Mesothelial cell of epicardium (in vitro differentiated cells): ENCODE measurements at places on chromosomes 13 and 19.

- no peaks in the 10 kb centered on the region for H3K4me1 ChIP-seq
- DNase-seq = no peak
- no peaks in the 10 kb centered on the region for H3K36me3 ChIP-seq
- H3K27me3 ChIP-seq = peaks cover 10% of the 10 kb centered on the region
Measured at GRCh38 chr19:13530720-13531119, 24.4 kb upstream of the CACNA1A start.

DNA sequence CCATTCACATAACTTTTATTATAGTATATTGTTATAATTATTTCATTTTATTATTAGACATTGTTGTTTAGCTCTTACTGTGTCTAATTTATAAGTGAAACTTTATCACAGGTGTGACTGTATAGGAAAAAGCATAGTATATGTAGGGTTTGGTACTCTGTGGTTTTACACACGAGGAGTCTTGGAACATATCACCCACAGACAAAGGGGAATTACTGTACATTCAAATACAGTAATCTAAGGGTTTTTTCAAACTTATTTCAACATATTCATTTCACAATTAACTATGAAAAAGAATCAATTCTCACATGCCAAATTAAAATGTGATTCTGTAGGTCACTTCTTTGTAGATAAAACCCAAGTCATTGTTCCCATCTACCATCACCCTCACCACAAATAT, 46.0 kb downstream of the RBM26 start:
- H3K4me1 ChIP-seq = peaks cover 12% of the 10 kb centered on the region
- no peak for DNase-seq
- H3K4me3 ChIP-seq = no peak overlapping the region

GRCh38 chr13:113771709-113772331, 12.8 kb downstream of the TMEM255B start:
- H3K4me3 ChIP-seq = no peak overlapping the region
- H3K27ac ChIP-seq = no peak overlapping the region
- H3K27me3 ChIP-seq = peaks cover 12% of the 10 kb centered on the region

DNA sequence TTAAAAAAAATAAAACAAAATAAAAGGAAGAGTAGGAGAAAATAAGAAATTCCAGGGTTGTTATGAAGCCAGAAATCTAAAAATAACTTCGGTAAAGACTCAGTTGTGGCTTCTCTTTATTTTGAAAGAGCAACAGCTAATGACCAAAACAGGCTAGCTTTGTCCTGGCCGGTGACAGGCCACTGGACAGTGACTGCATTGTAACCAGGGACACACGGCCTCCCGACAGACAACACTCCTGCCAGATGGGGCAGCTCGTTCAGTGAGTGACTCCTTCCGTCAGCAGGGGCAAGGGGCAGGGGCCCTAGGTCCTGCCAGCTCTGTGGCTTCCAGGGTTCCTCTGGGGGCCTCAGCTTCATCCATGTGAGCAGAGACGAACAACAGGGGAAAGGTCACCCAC, 173.4 kb downstream of the KATNAL1 start:
- DNase-seq = no peak
- H3K4me1 ChIP-seq = peaks cover 4% of the 10 kb centered on the region
- H3K36me3 ChIP-seq = no peaks in the 10 kb centered on the region
- peak overlapping the region; percentile 47 for H3K27ac ChIP-seq
- no peak overlapping the region for H3K4me3 ChIP-seq
- H3K27me3 ChIP-seq = no peaks in the 10 kb centered on the region

- H3K36me3 ChIP-seq = no peaks in the 10 kb centered on the region
Measured at GRCh38 chr19:15218501-15218900, 13.7 kb downstream of the EPHX3 start.

GRCh38 chr19:46579361-46579879, 21.7 kb upstream of the CALM3 start:
- H3K4me1 ChIP-seq = peaks cover 3% of the 10 kb centered on the region
- no peak for DNase-seq
- H3K4me3 ChIP-seq = no peak overlapping the region
- peaks cover 8% of the 10 kb centered on the region for H3K27me3 ChIP-seq

DNA sequence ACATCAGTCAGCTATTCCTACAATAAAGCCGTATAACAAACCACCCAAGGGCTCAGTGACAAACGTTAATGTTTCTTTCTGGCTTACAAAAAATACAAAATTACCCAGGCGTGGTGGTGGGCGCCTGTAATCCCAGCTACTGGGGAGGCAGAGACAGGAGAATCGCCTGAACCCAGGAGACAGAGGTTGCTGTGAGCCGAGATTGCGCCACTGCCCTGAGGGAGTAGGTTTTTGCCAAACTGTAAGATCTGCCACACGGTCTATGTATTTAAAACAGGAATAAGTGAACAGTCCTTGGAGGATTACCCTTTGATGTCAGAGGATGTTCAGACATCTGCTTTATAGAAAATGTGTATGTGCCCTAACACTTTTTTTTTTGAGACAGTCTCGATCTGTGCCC, 105.8 kb downstream of the DPF1 start:
- peaks cover 6% of the 10 kb centered on the region for H3K4me1 ChIP-seq
- H3K27ac ChIP-seq = no peak overlapping the region
- no peak overlapping the region for H3K4me3 ChIP-seq
- H3K36me3 ChIP-seq = peaks cover 56% of the 10 kb centered on the region
- no peak for DNase-seq

GRCh38 chr13:104954210-104954609, 1581.3 kb downstream of the EFNB2 start:
- H3K4me1 ChIP-seq = peaks cover 11% of the 10 kb centered on the region
- no peaks in the 10 kb centered on the region for H3K36me3 ChIP-seq
- H3K27me3 ChIP-seq = no peaks in the 10 kb centered on the region

DNA sequence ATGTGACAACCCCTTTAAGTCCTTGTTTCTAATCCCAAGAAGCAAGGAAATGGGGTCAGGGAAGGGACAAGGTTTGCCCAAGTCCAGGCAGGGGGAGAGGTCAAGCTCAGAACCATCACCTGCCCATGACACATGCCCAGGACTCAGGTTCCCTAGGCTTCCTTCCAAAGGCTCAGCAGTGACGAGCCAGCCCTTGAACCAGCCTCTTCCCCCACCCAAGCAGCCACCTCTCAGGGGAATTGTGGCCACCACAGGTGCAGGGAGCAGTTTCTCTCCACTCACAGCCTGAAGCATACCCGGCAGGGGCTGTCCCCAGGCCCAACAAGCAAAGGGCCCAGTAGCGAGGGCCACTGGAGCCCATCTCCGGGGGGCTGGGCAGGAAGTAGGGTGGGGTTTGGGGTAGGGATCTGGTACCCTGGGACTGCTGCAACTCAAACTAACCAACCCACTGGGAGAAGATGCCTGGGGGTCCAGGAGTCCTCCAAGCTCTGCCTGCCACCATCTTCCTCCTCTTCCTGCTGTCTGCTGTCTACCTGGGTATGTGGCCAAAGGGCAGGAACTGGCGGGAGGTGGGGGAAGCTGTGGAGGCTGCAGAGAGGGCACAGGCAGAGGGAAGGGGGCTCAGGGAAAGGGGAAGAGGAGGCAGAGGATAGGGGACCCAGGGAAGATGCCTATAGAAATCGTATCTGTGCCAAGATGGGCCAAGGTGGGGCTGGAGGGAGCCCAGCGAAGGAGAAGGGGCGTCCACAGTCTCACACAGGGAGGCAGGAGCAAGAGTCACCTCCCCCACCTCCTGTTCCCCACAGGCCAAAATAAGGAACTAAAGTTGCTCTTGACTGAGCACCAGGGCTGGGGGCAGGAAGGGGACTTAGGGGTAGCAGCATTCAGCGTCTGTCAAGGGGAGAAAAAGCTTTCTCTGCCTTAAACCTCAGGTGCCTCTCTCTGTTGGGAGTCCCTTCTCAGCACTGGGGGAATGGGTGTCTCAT, at the start of gene CD79A:
Gene CD79A, plus strand, starts transcription at position 433 of the 986 bp plus-strand sequence. Its CDS starts 26 bp downstream, at position 459.
- H3K4me1 ChIP-seq = peaks cover under 1% of the 10 kb centered on the region
- no peak within 1 kb of the TSS for H3K4me3 ChIP-seq
- no peak within 1 kb of the TSS for H3K27ac ChIP-seq
- DNase-seq = no peak
- H3K36me3 ChIP-seq = no peaks in the 10 kb centered on the region
- peaks cover 37% of the 10 kb centered on the region for H3K27me3 ChIP-seq

- H3K36me3 ChIP-seq = peaks cover 39% of the 10 kb centered on the region
- H3K4me3 ChIP-seq = no peak overlapping the region
- no peak for DNase-seq
- no peak overlapping the region for H3K27ac ChIP-seq
- no peaks in the 10 kb centered on the region for H3K27me3 ChIP-seq
- H3K4me1 ChIP-seq = no peaks in the 10 kb centered on the region
Measured at GRCh38 chr13:102825400-102825799, 20.4 kb upstream of the ERCC5 start.

GRCh38 chr13:41678249-41678648, 220.9 kb downstream of the RGCC start:
- no peak for DNase-seq
- peaks cover 2% of the 10 kb centered on the region for H3K4me1 ChIP-seq
- H3K27ac ChIP-seq = no peak overlapping the region
- H3K4me3 ChIP-seq = no peak overlapping the region

DNA sequence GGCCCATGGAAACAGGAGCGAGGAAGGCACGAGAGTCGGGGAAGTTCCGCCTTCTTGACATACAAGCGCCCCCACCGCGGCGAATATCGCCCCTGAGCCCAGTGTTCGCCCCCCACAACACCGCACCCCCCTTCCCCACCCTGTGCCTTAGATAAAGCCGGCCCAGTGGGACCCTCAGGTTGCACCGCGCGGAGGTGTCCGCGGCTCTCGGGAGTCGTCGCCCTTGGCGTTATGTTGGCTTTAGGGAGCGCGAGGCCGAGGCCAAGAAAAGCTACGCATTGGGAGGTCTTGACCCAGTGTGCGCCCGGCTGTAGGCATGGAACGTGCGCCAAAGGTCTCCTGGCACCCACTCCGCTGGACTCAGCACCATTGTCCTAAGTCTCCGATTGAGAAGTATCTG, 603 bp upstream of the ZNF132 start:
- DNase-seq = no peak
- peaks cover 45% of the 10 kb centered on the region for H3K36me3 ChIP-seq
- H3K4me1 ChIP-seq = peaks cover 13% of the 10 kb centered on the region
- peaks cover 50% of the 10 kb centered on the region for H3K27me3 ChIP-seq
- peak overlapping the region; percentile 84 for H3K4me3 ChIP-seq

DNA sequence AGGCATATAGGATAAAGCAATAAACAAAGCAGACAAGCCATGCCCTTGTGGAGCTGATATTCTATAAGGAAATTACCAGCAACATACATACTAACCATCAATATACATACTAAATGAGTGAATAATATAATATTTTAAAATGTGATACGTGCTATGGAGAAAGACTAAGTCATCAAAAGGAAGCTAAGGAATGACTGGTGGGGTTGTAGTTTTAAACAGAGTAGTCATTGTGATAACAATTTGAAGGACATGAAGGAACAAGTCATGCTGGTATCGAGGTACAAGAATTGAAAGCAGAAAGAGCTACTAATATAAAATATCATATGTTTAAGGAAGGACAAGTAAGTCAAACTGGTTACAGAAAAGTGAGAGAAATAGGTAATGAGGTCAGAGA, 894.9 kb upstream of the PCDH9 start:
- H3K4me1 ChIP-seq = peaks cover 3% of the 10 kb centered on the region
- H3K36me3 ChIP-seq = no peaks in the 10 kb centered on the region
- DNase-seq = no peak
- no peaks in the 10 kb centered on the region for H3K27me3 ChIP-seq
- peak overlapping the region; percentile 24 for H3K27ac ChIP-seq

DNA sequence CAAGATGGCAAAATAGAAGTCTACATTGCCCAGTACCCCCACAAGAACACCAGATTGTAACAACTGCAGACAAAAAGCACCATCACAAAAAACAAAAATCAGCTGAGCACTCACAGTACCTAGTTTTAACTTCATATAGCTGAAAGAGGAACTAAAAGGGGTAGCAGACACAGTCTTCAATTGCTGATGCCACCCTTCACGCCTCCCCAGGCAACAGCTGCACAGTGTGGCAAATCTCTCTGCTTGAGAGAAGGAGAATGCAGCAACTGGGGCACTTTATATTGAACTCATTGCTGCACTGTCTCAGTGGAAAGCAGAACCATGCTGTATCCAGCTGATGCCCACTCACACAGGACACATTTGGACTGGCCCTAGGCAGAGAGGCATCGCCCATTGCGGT, 2714.5 kb upstream of the PCDH20 start:
- no peaks in the 10 kb centered on the region for H3K27me3 ChIP-seq
- H3K36me3 ChIP-seq = peaks cover 2% of the 10 kb centered on the region
- no peak overlapping the region for H3K4me3 ChIP-seq
- H3K27ac ChIP-seq = no peak overlapping the region
- peaks cover 16% of the 10 kb centered on the region for H3K4me1 ChIP-seq
- DNase-seq = peak; percentile 25
